ENCODE measurements at places on chromosomes 12 and 14.

DNA sequence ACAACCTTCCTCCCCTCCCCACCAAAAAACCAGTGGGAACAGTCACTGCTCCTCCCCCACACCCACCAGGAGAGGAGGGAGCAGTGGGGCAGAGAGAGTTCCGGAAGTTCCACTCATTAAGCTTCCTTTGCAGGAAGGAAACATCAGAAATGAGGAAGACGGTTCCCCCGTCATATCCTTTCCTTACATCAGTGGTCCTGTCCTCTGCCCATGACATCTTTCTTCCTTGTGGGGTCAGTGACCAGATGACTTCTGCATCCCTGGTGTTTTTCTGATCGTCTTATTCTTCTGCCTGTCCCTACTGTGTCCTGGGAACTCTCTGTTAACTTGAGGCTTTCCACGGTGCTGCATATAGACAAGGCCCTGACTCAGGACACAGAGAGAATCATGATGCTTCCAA, 40.8 kb upstream of the SPTLC2 start:
- no peak for DNase-seq

GRCh38 chr14:80387563-80387981, 176.3 kb upstream of the DIO2 start:
- DNase-seq = no peak

DNA sequence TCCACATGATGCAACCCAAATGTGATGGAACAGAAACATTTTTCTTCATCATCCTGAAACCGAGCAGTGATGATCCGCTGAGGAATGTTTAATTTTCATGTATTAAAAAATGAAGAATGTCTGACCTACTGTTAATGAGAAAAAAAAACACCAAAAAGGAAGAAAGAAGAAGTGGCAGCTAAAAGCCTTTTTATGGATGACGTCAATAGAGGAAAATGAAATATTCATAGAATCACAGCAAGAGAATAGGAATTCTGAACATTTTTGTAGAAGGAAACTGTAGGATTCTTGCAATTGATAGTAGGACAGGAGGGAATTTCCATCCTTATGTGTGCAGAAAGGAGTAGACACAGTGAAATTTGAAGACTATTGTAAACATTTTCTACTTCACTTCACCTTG, 112.9 kb downstream of the PRKCH start:
- DNase-seq = no peak

- DNase-seq = no peak
Observed at GRCh38 chr14:51318813-51319597, 79.0 kb downstream of the TMX1 start.

GRCh38 chr14:76771437-76771980, 10.2 kb downstream of the VASH1 start:
- no peak for DNase-seq

- no peak for DNase-seq
Observed at GRCh38 chr14:98867726-98868125, 404.3 kb downstream of the BCL11B start.

- DNase-seq = no peak
Observed at GRCh38 chr12:57896434-57897201, 44.7 kb upstream of the ATP23 start.

GRCh38 chr12:19819231-19819630, 379.9 kb downstream of the AEBP2 start:
- DNase-seq = no peak

DNA sequence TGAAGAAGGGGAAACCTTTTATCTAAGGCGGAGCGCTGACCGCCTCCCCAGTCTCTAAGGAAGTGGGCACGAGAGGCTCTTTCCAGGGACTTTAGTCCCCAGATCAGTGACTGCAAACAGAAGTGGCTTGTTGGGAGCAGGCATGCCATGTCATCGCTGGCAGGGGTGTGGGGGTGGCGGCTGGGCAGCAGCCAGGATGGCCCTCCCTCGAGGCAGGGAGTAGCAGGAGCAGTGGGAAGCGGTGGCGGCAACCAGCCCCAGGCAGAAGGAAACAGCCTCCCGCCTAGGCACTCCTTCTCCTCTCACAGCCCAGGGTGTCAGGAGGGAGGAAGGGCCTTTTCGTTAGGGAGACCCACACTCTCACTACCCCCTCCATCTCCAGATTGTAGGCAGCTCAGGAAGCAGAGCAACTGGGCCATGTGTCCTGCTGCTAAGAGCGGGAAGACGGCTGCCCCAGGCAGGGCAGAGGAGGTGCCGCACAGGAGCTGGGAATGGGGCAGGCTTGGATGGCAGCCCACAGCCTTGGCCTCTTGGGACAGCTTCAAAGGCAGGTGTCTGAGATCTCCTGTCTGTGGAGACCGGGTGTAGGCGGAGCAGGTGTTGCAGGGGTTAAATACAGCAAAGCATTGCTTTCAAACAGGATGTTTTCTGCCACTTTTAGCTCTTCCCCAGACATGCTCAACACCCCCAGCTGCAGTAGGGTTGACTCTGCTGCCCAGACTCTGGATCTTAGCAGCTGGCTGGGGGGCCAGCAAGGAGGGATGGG, 21.8 kb downstream of the VDR start:
- DNase-seq = no peak

- no peak for DNase-seq
Observed at GRCh38 chr14:101255765-101256125, 305.6 kb upstream of the DIO3 start.

DNA sequence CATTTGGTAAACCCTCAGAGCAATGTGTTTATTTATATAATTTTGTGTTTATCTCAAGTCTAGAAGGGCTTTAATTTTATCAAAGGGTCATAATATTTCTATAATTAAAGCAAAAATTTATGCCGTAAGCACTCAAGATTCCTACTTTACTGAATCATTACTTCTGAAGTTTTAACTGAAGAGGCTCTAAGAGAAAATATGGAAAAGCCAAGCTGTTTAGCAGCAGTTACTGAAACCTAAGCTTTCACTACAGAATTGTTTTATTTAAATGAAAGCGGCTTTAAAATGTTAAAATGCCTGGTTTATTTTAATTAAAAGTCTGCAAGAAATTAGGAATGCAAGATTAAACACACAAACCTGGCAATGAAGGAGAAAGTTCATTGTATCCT, 73.9 kb upstream of the BBS10 start:
- no peak for DNase-seq

- DNase-seq = no peak
Observed at GRCh38 chr12:25189656-25190055, 5.3 kb downstream of the DNAI7 start.

GRCh38 chr12:24688601-24689000, 260.3 kb downstream of the BCAT1 start:
- DNase-seq = no peak

GRCh38 chr12:27252934-27253333, 8.8 kb downstream of the STK38L start:
- no peak for DNase-seq

GRCh38 chr12:116376354-116377193, 99.1 kb upstream of the MED13L start:
- no peak for DNase-seq

- DNase-seq = no peak
Observed at GRCh38 chr12:15256761-15257160, 35.5 kb upstream of the RERG start.

DNA sequence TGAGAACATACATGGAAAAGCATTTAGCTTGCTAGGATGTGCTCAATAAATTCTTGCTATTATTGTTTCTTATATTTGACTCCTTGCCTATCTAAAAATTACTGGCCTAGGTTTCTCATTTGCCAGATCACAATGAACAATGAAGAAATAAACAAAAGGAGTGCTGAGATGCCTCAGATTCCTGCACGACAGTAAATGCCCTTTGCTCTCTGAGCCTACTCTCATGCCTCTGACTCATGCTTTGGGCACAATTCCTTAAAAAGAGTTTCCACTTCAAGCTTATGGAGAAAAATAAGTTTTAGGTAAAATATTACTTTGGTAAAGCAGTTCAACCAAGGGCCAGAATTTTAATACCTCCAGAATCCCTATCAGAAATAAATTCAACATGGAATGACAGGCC, 30.9 kb downstream of the GRIN2B start:
- DNase-seq = no peak

GRCh38 chr12:125734137-125734536, 668.9 kb downstream of the AACS start:
- no peak for DNase-seq

DNA sequence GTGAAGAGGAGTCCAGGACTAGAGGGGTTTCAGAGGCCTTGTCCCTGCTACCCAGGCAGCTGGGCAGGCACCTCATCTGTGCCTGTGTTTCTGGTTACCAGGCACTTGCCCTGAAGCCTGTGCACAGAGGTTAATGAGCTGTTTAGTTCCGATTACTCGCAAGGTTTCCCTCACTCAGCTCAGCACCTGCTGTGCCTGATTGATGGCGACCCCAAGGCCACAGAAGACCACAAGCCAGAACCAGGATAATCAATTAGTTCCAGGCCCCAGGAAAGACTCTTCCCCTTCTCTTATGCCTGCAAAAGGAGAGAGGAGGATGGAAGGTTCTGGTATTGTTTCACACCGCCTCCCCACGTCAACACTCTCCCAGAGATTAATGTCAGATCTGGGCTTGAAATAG, 88.8 kb upstream of the NOS1 start:
- DNase-seq = no peak

- DNase-seq = no peak
Observed at GRCh38 chr12:86748894-86749293, 492.7 kb upstream of the MGAT4C start.

DNA sequence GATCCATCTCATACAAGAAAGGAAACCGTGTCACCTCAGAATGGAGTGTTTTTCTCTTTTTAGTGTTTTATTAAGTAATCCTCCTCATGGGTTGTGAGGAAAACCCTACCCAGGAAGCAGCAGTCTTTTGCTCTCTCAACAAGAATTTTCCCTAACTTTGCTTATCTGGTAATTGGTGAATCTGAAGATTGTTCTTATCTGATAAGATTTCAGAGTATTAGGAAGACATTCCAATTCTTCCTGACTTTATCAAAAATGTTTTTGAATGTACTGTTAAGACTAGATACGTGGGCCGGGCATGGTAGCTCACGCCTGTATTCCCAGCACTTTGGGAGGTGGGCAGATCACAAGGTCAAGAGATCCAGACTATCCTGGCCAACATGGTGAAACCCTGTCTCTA, 86.0 kb downstream of the PHLDA1 start:
- DNase-seq = no peak

DNA sequence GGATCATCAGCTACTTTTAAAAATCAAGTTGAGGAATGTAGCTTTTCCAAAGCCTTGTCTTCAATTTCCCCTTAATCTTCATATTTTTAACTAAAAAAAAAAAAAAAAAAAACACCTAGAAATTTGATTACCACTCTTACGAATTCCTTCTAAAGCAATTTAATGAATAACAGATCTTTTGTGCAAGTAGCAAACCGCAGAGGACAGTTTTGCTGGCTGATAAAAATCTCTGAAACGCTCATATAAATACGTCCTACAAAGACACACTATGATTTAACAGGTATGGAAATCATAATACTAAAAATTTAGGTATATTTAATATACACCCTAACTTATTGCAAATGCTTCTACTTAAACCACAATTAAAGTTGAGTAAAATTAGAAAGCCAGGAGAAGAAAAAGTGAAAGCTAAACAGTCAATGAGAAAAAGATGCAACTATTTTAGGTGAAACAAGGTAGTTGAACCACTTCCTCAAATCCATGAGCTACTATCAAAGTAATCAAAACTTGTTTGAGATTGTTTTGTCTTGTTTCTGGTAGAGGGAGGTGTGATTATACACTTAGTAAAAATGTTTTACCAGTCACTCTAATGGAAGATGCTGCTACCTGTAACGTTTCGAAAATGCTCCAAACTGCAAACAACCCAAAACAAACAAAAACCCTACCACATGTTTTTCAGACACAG, 2.2 kb downstream of the PAWR start:
- no peak for DNase-seq

GRCh38 chr14:57314396-57315089, 45.8 kb downstream of the AP5M1 start:
- no peak for DNase-seq

- no peak for DNase-seq
Observed at GRCh38 chr14:33927944-33928343, 22.9 kb downstream of the EGLN3 start.

Measured in activated CD4-positive, alpha-beta T cell treated with anti-CD3 and anti-CD28 coated beads for 1 hour (primary cell).